ENCODE measurements at places on chromosomes 1 and 21.

- DNase-seq, result no peak
Observed at GRCh38 chr1:24871306-24871901, 58.7 kb downstream of the RUNX3 start.

- DNase-seq, result no peak
Observed at GRCh38 chr1:54249819-54250435, 50.0 kb downstream of the MRPL37 start.

- no peak for DNase-seq
Observed at GRCh38 chr1:10724948-10725847, 71.2 kb downstream of the CASZ1 start.

DNA sequence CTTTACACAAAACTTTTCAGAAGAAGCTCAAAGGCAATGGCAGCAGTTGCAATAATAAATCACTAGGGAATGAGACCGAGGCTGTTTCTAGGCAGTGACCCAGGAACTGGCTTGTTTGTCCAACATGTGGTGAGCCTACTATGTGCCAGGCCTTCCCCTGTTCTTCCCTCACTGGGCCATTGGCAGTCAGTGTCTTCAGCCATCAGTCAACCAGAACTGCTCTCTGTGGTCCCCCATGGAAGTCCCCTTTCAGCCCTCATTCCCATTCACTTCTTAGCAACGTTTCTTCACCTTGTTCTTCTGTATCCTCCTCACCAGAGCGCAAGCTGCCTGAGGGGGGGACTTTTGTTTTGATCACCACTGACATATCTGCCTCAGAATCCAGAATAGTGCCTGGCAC lies 274.1 kb downstream of the RRAGC start:
- no peak for DNase-seq

- peak; percentile 84 for DNase-seq
Observed at GRCh38 chr1:3910857-3911845, 11.1 kb upstream of the C1orf174 start.

GRCh38 chr1:208238710-208239472 lies 5.3 kb downstream of the PLXNA2 start:
- no peak for DNase-seq

DNA sequence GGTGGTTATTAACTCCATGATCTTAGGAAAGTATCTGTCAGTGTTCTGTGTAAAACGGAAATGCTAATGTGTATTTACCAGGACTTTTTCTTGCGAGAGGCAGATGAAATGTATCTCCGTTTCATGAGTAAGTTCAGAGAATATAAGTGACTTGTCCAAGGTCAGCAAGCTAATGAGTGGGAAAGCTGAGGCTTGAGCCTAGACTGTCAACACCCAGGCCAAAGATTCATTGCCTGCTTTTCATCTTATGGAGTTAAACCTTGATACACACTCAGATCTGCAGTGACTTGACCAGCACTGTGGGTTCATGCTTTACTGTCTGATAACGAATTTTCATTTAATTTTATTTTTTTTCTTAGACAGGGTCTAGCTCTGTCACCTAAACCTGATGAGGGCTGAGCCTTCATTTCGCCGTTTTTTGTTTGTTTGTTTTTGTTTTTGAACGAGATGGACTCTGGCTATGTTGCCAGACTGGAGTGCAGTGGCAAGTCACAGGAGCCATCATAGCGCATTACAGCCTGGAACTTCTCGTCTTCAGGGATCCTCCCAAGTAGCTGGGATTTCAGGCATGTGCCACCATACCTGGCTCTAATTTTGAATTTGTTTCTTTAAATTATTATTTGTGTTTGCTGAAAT lies 918 bp upstream of the JTB start:
- no peak for DNase-seq

DNA sequence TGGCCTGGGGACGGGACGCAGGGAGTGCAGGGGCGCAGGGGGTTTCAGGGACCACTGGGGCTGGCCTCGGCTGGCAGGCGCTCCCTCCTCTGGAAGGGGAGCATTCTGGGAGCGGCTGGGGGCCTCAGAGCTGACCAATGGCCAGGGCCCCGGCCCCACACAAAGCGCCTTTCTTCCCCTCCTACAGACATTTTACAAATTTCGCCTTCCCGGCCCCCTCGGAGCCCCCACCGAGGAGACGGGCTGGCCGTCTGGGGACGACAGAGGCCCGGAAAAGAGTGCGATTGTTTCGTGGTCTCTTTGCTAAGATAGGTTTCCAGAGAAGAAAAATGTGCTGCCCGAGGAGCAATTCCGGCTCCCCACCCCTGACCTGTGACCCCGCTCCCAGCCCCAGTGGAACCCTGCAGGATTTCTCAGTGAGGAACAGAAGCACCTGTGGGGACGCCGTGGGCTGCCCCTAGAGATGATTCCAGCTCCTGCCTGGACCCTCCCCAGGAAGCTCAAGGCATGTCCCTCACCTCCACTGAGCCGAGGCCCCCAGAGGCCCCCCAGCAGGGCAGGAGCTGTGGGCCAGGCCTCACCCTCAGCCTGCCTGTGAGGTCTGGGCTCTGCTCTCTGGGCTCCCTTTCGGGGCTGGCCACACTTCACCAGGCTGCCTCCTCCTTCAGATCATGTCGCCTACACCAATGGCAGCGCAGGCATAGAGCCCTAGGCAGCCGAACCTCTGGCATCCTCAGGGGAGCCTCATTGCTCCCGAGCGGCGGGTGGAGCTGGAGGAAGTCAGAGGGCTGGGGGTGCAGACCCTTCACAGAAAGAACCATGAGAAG lies 15.0 kb upstream of the PLEKHG5 start:
- no peak for DNase-seq

DNA sequence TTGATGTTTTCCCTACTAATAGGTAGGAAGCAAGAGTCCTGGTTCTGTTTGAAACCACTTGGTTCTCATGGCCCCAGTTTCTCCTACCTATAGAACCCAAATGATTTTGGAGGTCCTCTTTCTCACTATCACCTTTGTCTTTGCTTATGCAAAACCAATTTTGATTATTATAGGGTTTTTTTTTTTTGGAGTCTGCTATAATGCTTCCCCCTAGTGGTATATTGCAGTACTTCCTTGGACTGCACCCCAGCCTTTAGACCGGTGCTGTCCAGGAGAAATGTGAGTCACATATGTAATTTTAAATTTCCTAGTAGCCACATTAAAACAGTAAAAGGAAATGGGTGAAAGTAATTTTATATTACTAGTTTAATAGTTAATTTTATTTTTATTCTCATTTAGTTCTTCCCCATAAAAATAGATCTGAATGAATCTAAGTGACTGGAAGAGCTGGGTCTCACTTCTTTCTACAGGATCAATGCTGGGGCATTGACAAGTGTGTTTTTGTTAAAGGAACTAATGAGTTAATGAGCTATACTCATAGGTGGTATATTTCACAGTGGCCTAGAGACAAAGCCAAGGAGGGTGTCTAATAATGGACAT lies 10.6 kb downstream of the FCMR start:
- DNase-seq, result no peak

GRCh38 chr21:31405604-31406003 lies 61.5 kb upstream of the TIAM1 start:
- no peak for DNase-seq

- DNase-seq, result no peak
Observed at GRCh38 chr1:94246692-94247137, 9.3 kb upstream of the ARHGAP29 start.

DNA sequence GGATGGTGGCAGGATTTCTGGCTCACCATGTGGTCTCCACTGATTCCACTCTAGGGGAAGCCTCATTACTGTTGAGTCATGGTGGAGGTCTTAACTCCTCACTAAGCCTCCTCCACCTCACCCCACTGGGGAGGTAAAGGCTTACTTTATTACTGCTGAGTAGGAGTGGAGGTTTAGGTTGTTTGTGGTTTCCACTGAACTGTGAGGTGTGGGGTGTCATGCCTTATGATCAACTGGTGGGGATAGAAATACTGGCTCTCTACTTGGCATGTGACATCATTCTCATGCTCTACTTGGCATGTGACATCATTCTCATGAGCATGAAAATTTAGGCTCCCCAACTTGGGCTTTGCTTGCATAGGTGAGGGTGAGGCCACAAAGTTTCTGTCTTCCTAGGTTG lies 35.6 kb downstream of the COL6A1 start:
- DNase-seq, result no peak

GRCh38 chr1:168390271-168390670 lies 109.6 kb downstream of the TBX19 start:
- no peak for DNase-seq

DNA sequence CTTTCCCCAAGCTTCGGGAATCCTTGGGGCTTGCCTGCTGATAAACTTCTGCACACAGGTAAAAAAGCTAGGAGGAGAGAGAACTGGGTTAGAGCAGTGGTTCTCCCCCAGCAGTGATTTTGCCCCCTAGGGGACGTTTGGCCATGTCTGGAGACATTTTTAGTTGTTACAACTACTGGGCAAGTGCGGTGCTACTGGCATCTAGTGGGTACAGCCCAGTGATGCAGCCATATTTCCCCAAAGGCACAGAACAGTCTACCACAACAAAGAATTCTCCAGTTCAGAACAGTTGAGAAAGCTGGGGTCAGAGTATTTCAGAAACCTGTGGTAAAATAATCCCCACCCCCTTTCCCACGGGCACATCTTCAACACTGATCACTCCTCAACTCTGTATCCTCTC lies 41.3 kb downstream of the LRRC71 start:
- DNase-seq, result no peak

DNA sequence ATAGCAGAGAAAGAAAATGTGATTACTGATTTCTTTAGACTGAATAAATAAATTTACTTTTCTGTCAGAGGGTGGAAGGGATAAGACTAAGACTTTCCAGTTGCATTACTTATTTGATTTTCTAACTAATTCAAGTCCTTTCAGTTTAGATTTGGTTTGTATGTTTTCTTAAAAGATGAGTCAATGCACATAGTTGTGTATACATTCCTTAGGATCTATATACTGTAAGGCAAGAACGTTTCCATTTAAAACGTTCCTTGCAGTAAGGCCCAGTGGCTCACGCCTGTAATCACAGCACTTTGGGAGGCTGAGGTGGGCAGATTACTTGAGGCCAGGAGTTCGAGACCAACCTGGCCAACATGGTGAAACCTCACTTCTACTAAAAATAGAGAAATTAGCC lies 14.5 kb upstream of the SERTAD4 start:
- DNase-seq, result no peak

- DNase-seq, result no peak
Observed at GRCh38 chr1:200729863-200730262, 8.8 kb upstream of the CAMSAP2 start.

GRCh38 chr21:36603221-36603620 lies 95.7 kb upstream of the SIM2 start:
- DNase-seq, result no peak

- no peak for DNase-seq
Observed at GRCh38 chr1:1603671-1604373, 3.9 kb upstream of the FNDC10 start.

DNA sequence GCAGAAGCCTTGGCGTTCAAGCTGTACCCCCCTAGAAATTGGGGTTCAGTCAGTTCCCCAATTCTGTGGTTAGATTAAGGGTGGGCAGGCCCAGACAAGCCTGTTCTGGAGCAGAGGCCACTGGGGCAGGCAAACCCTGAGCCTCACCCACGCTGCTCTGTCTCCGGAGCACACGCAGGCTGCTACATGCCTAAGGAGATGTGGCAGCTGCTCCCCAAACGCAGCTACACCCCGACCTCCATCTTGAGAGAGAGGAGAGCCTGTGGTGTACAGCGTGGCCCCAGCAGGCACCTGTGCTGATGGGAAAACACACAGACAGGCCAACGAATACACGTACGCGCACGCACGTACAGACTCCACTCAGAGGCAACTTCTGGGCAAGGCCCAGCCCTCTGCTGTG lies 33.9 kb upstream of the GRHL3 start:
- DNase-seq, result no peak

GRCh38 chr1:111275079-111275478 lies 15.6 kb upstream of the CHIA start:
- peak; percentile 48 for DNase-seq

DNA sequence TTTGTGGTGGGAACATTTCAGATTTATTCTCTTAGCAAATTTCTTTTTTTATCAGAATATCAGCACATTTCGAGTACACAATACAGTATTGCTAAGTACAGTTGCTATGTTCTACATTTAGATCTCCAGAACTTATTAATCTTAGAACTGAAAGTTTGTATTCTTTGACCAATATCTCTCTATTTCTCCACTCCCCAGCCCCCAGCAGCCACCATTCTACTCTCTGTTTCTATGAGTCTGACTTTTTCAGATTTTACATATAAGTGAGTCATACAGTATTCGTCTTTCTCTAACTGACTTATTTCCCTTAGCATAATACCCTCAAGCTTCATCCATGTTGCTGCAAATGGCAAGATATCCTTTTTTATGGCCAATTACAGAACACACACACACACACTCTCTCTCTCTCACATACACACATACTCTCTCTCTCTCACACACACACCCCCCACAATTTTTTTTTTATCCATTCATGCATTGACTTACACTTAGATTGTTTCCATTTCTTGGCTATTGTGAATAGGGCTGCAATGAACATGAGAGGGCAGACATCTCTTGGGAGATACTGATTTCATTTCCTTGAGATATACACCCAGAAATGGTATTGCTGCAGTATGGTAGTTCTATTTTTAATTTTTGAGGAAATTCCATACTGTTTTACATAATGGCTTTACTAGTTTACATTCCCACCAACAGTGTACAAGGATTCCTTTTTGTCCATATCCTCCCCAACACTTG lies 15.7 kb downstream of the RPTN start:
- peak; percentile 35 for DNase-seq

GRCh38 chr1:37158113-37158749 lies 123.9 kb upstream of the GRIK3 start:
- no peak for DNase-seq

GRCh38 chr1:95384567-95384966 lies 150.6 kb downstream of the RWDD3 start:
- DNase-seq, result peak; percentile 21

- DNase-seq, result no peak
Observed at GRCh38 chr1:45009296-45009865, 1.7 kb downstream of the HECTD3 start.

GRCh38 chr21:22554690-22555316 lies 1556.6 kb downstream of the NCAM2 start:
- DNase-seq, result no peak
